ENCODE measurements at places on chromosomes 7 and 10.

- peak; percentile 65 for DNase-seq
Measured at GRCh38 chr10:84264611-84265141, 19.8 kb downstream of the RGR start.

DNA sequence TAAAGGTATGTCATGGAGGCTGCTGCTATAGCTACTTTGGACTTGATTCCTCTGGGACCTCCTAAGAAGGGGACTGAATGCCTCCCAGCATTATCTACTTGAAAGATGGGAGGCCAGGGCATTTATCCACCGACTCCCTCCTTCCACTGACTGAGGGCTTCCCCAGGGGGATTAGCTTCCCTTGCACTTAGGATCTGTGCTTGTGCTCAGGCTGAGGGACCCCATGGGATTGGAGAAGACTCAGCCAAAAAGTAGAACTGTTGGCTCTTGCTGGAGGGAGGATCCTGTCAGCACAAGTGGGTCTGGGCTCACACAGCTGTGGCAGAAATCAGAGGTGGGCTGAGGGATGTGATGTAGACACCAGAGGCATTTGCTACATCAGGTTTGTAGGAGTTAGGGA is 81.5 kb upstream of the SYPL1 start:
- no peak for DNase-seq

DNA sequence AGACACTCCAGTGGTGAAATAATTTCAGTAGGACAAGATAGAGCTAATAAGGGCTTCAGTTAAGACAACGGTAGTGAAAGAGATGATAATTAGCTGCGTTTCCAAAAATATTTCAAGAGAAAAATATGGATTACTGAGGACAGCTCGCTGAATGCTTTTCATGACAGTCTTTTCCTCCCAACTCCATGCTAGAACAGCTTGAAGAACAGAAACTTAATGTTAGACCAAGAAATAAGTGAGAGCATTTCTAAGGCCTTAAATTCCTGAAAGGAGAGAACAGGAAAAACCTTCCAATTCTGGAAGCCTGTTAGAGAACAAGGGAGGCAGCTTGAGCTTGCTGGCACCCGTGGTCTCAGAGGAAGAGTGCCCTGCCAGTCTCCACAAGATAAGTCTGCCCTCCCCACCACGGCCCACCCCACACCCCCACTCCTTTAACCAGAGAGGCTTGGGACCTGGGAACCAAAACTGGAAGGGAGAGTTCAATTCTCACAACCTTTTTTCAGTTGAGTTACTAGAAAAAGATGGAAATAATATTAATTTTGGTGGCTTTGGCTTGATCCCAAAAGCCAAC is 1148.0 kb upstream of the CELF2 start:
- no peak for DNase-seq

DNA sequence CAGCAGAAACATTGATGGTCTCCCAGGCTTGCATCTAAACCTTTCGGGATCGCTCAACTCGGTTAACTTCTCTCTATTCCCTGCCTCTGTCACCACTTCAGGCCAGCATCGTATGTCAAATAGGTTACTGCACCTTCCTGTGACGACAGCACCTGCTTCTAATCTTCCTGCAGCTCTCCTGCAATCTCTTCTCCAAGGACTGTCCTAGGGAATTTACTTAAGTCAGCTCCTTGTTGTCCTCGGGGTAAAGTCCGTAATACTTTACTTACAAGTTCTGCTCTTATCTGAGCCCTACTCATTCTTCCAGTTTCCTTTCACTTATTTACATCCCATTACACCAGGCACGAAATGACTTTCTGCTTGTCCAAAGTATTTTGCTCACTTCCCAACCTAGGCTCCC is 372.7 kb upstream of the AKR1E2 start:
- no peak for DNase-seq
